Central memory CD8-positive, alpha-beta T cell (primary cell): ENCODE measurements at places on chromosomes 13 and 19.

DNA sequence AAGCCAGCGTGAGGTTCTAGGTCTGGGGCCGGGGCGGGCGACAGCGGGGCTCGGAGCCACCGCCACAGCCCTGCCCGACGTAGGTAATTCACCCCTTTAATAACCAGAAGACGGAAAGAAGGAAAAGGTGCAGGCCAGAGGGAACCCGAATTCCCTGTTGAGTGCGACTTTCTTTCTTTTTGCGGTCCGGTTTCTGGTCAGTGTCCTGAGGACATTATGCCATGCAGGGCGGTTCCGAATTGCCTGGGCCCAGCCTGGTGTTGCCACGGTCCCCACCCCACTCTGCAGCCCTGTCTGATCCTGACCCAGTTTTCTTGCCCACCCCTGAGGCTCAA, 18.4 kb upstream of the TFDP1 start:
- DNase-seq, result no peak

- DNase-seq, result no peak
These were observed 36.2 kb upstream of the ATP12A start for GRCh38 chr13:24644036-24644435.

- DNase-seq, result no peak
These were observed 553.9 kb downstream of the RFC3 start for GRCh38 chr13:34371645-34372395.

- DNase-seq, result peak; percentile 31
These were observed 60.9 kb upstream of the MED4 start for GRCh38 chr13:48155848-48156247.

DNA sequence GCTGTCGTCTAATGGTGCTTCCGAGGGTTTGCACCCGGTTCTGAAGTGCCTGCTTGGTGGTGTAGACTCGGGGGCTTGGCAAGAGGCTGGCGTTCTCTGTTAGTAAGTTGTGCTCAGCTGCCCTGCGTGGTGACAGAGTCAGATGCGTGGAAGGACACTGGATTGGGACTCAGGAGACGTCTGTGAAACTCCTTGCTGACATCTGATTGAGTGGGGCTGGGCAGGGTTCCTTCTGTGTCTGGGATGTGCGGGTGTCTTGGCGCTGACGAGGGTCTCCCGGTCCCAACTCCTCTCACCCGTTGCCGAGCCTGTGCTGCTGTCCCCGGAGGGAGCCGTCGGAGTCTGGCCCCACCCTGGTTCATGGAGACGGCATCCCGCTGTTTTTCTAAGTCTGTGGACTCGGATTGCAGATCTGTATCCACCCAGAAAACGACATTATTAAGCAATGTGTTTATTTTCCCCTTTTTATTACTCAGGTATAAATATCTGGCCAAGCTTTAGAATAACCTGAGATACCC, 16.4 kb upstream of the DCUN1D2 start:
- DNase-seq, result no peak

DNA sequence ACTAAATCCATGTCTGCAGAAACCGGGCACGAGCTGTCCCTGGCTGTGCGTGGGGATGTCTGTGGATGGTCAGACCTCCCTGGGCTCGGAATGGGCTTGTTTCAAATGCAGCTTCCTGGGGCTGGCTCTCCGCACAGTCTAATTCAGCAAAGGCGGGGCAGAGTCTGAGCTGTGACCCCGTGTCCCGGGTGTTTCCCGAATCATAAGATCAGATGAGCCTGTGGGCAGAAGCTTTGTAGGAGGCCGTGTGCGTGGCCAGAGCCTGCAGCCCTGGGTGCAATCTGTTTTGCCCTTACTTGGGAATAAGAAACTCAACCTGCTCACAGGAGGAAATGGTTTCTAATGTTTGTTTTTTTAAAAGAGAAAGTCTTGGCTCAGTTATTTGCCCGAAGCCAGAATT, 13.9 kb upstream of the GNA11 start:
- DNase-seq, result no peak

DNA sequence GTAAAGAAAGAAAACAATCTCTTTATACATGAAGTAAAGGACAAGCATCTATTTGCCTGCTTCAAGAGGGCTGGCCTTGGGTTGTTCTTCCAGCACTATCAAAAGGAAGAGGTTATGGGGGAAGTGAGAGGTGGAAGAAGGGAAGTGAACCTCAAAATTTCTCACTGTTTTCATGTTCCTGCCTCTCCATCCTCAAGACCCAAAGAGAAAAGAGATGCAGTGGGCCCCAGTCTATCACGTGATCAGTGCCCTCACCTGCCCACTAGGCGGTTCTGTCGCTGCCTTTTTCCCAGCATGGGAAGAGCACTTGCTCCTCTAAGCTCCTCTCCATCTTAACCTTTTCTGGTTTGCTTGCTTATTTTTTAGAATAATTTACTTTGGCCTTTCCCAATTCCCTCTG, 6.2 kb upstream of the USP12 start:
- no peak for DNase-seq
